ENCODE measurements at places on chromosomes 12 and 14.

- DNase-seq, result no peak
Measured at GRCh38 chr12:73726881-73727280, 810.8 kb upstream of the ATXN7L3B start.

GRCh38 chr12:3432176-3432742, 58.7 kb upstream of the PRMT8 start:
- DNase-seq, result no peak

DNA sequence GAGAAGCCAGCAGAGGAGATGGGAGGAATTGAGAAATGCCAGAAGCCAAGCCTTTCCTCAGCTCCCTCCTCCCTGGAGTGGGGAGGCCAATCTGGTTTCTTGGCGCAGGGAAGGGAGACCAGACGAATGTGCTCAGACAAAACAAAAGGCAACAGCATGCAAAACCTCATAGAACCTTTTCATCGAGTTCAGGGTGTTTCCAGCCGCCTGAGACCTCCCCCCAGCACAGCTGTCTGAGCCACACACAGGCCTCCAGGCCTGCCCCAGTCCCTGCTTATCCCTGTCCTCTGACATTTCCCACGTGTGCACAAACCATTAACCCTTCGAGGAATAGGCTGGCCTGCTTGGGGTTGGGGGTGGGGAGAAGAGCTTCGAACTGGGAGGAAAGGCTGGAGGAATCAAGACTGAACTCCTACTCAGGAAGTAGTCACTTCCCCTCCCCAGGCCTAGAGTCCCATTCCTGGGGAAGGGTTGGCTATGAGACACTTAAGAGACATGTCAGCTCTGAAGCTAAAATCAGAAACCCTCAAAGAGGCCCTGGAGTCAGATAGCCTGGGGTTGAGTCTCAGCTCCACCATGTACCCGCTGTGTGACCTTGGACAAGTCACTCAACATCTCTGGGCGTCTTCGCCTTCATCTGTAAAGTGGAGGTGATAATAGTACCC, 10.7 kb downstream of the TBX3 start:
- DNase-seq, result no peak

GRCh38 chr12:130444061-130444460, 106.4 kb downstream of the PIWIL1 start:
- no peak for DNase-seq

DNA sequence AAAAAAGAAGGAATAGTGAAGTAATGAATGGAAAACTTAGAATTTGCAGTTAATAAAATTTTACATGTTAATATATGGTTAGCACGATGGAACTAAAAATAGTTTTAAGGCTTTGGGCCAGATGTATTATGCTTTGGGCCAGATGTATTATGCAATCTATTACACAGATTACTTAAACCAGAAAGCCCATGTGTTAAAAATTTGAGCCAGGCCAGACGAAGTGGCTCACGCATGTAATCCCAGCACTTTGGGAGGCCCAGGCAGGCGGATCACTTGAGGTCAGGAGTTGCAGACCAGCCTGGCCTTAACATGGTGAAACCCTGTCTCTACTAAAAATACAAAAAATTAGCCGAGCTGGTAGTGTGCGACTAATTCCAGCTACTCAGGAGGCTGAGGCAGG, 17.2 kb downstream of the IFT81 start:
- no peak for DNase-seq

GRCh38 chr12:116975779-116976393, 65.1 kb downstream of the FBXW8 start:
- no peak for DNase-seq

- no peak for DNase-seq
Measured at GRCh38 chr14:27091973-27092372, 494.1 kb upstream of the NOVA1 start.

- peak; percentile 31 for DNase-seq
Measured at GRCh38 chr12:109714141-109714912, 702 bp downstream of the FAM222A start.

DNA sequence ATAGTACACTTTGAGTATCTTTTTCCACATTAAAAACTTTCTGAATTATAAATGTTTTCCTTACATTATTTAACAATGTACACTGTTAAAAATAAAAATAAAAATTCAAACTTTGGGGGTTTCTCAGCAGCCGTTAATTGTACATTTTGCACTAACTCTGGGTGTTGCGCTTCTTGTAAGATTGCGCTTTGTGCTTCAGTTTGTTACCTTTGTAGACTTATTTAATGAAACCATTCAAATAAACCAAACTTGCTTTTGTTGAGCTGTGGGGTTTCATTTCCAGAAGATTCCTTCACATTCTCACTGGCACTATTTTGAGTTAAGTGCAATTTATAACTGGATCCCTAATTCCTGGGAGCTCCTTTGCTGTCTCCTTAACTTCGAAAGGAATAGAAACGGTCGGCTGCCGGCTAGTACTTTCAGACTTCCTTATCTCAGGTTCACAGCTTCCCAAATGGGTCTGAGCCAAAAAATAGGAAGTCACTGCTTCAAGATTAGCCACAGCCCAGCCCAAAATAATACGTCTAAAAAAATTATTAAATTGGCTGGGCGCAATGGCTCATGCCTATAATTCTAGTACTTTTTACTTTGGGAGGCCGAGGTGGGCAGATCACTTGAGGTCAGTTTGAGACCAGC, 38.2 kb downstream of the RAD52 start:
- DNase-seq, result no peak

DNA sequence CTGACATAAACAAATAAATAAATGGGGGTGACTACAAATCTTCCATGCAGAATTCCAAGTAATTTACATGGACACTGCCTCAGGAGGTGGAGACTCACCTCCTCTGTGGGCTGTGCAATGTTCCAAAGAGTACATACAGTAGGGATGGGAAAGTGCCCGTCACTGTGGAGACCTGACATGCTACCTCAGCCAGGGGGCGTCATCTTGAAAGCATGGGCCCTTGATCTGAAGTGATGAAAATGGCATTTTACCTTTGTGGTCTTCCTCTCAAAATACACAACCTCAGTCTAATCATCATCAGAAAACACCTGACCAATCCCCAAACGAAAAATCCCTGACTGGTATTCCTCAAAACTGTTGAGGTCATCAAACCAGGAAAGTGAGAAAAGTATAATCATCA, 48.4 kb downstream of the ANAPC7 start:
- no peak for DNase-seq

GRCh38 chr12:53552361-53553327, 45.4 kb upstream of the NPFF start:
- DNase-seq, result no peak

DNA sequence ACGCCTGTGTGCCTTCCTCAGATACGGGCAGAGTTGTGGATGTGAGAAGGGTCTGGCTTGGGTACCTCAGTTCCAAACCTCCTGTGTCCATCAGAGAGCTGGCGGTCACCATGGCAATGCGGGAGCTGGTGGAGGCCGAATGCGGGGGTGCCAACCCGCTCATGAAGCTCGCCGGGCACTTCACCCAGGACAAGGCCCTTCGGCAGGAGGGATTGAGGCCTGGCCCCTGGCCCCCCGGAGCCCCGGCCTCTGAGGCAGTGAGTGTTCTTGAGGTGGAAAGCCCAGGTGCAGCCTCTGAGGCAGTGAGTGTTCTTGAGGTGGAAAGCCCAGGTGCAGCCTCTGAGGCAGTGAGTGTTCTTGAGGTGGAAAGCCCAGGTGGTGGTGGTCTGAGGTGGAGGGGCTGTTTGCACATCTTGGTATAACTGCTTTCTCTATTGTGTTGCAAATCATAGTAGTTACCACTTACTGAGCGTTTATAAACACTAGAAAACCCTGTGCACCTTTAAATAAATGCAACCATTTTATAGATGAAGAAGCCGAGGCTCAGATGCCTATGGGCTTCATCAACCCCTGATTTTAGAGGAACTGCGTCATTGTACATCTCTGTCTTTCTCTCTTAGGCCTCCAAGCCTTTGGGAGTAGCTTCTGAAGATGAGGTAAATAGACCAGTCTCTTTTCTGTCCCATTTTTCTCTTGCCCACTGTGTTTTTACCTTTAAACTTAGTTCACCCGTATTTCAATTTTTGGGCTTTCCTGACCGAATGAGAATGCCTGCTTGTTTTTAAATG, 976 bp downstream of the PEX5 start:
- DNase-seq, result no peak

- no peak for DNase-seq
Measured at GRCh38 chr12:100706033-100706432, 88.5 kb upstream of the ANO4 start.

- DNase-seq, result no peak
Measured at GRCh38 chr14:76887191-76887590, 61.0 kb downstream of the LRRC74A start.

DNA sequence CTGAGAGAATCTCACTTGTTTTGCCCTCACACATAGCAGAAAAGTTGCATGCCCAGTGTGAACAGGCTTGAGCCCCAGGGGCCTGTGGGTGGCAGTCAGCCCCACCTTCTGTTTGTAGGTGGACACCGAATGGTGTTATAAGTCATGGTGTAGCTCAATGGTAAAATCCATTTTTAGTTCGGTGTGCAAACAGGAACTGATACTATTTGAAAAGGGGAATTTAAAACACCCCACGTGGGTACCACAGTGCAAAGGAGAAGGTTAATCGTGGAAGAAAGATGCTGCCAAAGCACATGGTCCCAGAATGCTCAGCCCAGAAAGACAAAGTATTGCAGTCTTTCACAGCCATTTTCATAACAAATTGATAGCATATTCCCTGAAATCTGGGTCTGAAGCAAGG, 71.8 kb upstream of the GZMB start:
- DNase-seq, result no peak

- DNase-seq, result peak; percentile 72
Measured at GRCh38 chr12:92928421-92928961, 604 bp downstream of the EEA1 start.

- no peak for DNase-seq
Measured at GRCh38 chr12:76010732-76011458, 20.7 kb downstream of the PHLDA1 start.

Data from stimulated activated CD4-positive, alpha-beta T cell treated with anti-CD3 and anti-CD28 coated beads, Interleukin-1b, Interleukin-23, amount 100 ng/mL, for 48 hours (primary cell).